ENCODE measurements at places on chromosomes 2 and 18.

DNA sequence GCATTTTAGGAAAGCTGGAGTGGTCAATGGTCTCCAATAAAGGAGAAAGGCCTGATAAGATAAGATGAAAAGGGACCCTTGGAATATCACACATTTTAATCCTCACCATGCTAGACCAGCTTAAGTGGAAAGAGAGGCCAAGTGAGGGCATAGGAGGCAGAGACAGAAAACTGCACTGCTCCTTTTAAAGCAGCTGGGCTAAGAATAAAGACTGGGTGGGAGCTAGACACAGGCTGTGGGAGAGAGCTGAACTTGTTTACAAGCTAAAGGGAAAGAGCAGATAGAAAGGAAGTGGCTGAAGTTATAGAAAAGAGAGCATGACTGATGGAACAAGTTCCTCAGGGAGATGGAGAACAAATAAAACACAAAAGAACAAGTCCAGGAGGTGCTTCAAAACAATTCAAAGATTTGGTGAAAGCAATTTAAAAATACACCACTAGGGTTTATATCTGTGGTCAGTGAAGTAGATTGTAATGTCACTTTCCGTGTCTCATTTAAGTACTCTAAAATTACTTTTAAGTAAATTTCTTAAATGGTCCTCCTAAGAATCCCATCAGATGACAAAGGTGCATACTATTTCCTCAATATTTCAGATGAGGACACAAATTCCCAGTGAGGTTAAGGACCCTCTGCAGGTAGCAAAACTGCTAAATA lies 7.5 kb downstream of the COL5A2 start:
- no peak for DNase-seq

DNA sequence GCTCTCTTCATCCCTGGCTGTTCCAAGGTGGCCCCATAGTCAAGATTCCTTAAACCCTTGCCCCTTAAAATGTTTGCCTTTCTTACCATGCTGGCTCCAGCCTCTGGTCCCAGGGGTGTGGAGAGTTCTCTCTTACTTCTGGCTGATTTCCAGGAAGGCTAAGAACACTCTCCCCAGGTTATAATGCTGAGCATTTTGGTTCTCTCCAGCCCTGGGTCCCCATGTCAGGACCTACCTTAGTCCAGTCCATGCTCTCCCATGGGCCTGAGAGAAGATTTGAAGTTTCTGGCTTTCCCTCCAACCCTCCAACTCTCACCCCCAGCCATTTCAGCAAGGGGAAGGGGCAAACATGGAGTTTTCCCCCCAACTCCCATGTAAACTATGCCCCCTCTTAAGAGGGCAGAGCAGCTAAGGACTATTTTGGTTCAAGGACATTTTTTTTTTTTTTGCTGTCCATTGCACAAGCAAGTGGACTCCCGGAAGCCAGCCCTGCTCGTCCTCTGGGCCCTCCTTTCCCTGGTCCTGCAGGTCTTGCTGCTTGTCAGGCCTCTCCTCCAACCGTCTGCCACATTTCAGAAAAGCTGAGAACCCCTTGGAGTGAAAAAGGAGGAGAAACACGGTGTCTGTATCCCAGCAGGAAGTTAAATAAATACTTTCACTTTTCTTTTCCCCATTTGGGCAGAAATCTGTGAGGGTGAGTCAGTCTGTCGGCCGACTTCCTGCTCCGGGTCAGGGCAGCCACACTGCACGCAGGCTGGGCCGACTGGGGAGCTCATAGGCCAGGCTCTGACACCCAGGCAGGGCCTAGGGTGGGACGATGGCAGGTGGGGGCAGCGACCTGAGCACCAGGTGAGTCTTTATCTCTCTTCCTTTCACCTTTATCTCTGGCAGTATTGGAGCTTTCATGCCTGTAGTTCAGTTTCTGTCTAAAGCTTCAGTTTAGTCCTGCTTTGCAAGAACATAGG lies at the start of gene SP140L:
Gene SP140L, plus strand, starts transcription at position 741 of the 965 bp plus-strand sequence. Its CDS starts 77 bp downstream, at position 818.
- DNase-seq = peak; percentile 70

- peak; percentile 23 for DNase-seq
These were observed 28.8 kb upstream of the WDR75 start for GRCh38 chr2:189412330-189412953.

GRCh38 chr2:208179028-208179609 lies 10.7 kb downstream of the C2orf80 start:
- no peak for DNase-seq

GRCh38 chr18:47215554-47216138 lies 35.8 kb downstream of the SKOR2 start:
- no peak for DNase-seq

GRCh38 chr2:26355038-26355995 lies 8.7 kb upstream of the ADGRF3 start:
- no peak for DNase-seq

DNA sequence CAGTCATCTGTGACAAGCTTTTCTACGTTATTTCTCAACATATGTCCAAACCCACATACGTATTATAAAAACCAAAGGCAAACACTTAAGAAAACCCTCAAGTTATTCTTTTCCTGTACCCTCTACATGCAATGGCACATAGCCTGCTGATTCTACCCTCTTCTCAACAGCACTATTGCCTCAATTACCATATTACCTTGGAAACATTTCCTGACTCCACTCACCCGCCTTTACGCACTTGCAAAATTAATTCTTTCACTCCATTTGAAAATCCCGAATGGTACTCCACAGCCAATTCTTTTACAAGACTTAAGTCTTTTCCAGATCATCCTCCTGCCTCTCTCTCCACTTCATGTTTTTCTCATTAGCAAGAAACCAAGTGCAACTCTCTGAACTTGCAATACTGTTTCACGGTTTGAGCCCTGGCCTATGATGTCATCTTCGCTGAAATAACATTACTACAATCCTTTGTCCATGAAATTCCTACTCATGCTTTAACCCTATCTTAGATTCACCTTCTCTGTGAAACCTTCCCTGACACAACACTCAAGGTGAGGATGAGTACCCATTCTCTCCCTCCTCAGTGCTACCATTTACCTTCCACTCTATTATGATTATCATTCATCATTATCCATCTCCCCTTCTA lies 29.0 kb downstream of the SESTD1 start:
- no peak for DNase-seq

DNA sequence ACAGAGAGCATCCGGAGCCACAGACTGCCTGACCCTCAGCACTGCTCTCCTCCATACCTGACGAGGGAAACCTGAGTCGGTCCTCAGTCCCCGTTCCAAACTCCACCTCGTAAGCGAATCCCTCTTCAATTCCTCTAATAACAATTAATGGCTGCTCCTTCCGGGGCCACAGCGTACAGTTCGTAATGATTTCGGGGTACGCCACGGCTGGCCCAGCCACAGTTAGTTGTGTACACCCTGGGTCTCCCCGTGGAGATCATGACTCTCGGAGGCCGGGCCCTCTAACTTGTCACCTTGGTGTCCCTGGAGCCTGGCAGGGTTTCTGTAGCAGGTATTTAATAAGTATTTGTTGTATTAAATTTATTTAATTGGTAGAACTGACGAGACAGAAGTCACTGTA lies 121.5 kb downstream of the EIPR1 start:
- no peak for DNase-seq

DNA sequence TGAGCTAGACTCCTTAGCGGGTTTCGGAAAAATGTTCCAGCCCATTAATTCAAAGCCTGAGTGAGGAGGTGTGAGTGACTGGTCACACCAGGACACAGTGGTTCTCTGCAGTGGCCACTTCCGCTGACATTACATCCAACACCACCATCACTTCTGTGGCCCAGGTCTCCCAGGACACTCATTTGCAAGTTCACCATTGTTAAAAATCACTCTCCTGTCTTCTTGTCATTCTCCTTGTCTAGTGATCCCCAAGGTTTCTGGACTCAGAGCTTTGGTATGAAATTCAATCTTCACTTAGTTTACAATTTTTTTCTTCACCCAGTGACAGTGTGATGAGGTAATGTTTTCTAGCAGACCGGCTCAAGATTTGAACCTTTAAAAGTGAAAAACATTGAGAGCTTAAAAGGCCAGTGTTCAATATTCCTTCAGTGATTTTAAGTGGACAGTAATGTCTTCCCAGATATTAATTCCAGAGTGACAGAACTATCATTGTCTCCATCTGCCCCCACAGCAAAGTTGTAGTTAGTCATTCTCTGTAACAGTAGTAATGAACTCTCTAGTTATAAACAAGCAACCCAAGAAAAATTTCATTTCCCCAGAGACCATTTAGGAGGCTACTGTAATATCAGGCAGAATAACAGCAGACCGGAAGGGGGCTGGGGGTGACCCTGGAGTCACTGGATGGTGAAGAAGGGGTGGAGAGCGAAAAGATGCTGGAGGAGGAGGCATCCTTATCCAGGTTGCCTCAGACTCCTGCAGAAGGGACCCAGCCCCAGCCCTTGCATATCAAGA lies 164.9 kb downstream of the GFPT1 start:
- DNase-seq = no peak

DNA sequence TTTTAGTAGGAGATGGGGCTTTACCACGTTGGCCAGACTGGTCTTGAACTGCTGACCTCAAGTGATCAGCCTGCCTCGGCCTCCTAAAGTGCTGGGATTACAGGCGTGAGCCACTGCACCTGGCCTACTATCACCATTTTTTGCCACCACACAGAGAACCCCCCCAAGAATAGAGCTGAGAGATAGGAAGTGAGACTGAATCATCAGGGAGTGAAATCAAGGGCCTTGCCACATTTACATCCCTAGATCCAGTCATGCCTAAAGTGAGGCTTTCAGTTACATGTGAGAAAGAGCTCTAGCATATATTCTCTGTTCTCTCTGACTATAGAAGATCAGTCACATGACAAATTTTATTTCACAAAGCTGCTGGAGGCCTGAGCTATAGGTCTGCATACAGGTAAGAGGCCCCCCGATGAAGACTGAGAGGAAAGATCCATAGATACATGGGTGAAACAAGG lies 28.0 kb upstream of the KCMF1 start:
- DNase-seq = no peak

DNA sequence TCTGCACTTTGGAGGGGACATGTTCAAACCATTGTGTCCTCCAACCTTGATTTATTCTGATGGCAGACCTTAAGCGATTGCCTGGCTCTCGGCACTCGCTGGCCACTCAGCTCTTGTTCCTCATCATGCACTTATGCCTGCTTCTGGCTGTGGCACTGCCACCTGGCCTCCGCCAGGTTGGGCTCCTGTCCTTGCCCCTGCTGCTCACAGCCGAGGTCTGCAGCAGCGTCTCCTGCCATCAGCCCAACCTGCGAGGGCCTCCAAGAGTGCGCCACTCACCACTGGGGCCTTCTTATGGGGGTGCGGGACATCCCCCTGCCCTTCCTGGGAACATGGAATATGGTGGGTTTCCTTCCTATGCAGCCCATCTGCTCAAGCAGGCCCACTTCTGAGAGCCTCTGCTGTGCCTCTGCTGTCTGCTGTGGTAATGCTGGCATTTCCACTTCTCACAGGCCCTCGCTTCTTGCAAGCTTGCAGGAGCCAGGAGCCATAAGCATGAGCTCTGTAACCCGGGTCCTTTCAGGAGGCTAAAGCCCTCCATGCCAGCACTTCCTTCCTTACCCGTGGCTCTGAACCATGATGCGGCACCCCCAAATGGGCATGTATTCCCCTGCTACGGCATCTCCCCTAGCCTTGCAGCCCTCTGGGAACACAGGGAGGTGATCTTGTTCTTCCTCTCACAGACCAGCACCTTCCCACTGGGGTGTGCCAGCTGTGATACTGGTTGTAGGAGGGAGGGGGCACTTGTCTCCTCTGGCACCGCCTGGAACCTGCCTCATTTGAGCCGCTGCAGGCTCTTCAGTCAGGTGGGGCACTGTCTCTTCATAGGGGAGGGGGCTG lies 58.6 kb upstream of the HS6ST1 start:
- DNase-seq = no peak
